Stimulated activated CD8-positive, alpha-beta memory T cell treated with anti-CD3 and anti-CD28 coated beads, Interleukin-15, amount 100 ng/mL, for 48 hours (primary cell): ENCODE measurements at places on chromosomes 5 and 9.

- DNase-seq: no peak
Measured at GRCh38 chr5:71839096-71839884, 120.2 kb downstream of the CARTPT start.

DNA sequence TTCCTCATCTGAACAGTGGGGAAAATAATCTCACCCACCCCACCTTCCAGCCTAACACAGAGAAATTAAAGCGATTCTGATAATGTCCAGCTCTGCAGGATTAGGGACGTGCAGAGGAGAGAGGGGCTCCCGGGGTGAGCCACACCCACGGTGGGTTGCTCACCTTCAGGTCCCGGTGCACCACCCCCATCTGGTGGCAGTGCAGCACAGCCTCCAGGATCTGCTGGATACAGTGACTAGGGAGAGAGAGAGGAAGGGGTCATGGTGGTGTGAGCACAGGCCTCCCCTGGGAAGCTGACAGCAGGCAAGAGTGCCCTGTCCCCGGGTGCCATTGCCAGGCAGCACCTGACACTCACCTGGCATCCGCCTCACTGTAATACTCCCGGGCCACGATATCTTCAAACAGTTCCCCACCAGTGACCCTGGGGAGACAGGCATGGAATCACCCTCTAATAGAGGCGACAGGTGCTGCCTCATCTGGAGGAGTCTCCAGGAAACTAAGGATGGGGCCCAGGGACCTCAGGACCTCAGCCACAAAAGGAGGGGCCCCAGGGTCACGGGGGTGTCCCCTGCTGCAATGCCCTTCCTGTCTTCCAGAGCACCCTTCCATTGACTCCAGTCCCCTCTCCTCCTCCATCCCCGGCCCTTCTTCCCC lies 33.0 kb downstream of the CAMK2A start:
- DNase-seq: no peak

DNA sequence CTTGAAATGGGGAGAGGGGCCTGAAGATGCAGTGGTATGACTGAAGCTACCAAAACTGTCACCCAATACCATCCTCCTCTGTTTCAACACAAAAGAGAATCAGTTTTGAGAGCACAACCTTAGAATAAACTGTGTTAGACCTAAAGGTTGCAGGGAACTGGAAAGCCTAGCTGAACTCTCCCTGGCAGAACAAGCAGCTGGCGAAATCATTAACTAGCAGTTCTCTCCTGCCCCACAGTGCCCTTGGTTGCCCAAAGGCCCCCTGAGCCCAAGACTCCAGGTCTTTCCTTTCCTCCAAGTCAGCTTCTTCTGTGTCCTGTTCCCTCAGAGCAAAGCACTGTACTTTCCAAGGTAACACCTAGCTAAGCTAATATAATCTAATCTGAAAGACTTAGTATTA lies 135.4 kb upstream of the SLC30A5 start:
- DNase-seq: no peak

- DNase-seq: no peak
Measured at GRCh38 chr5:24314106-24314505, 330.7 kb downstream of the CDH10 start.

DNA sequence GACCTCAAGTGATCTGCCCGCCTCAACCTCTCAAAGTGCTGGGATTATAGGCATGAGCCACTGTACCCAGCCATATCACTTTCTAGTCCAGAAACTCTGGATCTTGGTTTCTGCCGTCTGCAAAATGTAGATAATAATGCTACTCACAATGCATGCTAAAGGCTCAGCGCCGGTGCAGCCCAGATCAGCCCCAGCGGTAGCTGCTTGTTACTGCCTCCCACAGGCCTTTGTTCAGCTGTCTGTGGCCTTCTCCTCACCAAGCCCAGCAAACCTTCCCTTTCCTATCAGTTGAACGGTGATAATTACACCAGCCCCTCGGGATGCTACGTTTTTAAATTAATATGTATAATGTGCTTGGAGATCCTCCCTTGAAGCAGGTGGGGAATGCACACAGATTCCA lies 26.2 kb upstream of the MSX2 start:
- no peak for DNase-seq

DNA sequence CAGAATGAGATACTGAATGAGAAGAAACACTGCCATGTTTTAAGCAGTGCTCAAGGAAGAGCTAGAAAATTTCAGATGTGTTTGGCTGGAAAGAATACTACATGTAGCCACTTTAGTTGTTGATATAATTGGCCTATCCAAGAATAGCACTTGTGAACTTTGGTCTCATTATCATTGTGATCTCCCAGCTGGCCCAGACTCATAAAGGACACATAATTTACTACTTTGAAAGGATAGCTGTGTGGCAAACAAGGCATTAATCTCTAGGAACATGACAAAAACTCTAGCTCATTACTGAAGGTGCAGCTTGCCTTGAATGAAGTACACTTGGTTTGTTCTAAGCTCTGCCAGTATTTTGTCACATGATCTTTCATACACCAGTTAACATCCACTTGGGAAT lies 356.3 kb downstream of the CSNK1G3 start:
- DNase-seq: no peak

DNA sequence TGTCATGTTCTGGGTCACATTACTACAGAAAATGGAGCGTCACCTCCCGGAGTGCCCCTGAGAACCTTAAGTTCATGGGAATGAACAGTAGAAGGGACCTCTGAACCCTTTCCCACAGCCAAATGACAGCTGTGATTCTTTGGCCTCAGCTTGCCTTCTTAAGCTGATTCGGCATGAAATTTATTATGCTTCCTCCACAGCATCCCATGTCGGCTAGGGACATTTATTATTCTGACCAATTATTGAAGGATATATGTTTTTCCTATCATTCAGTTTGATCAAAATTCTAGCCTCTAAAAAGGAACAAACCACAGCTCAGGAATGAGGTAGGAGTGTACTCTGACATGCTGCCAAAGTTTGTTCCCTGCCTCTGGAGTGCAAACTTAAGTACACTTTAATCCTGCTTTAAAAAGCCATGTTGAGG lies 440.6 kb downstream of the CETN3 start:
- no peak for DNase-seq
